ENCODE measurements at places on chromosomes 4 and X.

DNA sequence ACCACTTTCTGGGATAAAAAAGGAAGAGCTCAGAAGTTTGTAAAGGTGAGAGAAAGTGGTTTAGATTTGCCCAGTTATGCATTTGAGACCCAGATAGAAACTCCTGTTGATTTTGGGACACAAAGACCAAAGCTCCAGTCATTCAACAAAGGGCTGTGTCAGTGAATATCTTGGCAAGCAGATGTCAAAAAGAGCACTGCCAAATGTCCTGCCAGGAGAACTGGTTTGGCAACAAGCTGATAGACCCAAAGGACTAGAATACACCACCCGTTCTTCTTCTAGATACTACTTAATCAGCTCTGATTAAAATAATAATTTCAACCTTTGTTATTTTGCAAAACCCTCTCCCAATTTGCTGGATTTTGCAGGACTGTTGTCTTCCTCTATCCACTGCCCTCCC is 121.4 kb downstream of the NHS start:
- DNase-seq, result peak; percentile 43

DNA sequence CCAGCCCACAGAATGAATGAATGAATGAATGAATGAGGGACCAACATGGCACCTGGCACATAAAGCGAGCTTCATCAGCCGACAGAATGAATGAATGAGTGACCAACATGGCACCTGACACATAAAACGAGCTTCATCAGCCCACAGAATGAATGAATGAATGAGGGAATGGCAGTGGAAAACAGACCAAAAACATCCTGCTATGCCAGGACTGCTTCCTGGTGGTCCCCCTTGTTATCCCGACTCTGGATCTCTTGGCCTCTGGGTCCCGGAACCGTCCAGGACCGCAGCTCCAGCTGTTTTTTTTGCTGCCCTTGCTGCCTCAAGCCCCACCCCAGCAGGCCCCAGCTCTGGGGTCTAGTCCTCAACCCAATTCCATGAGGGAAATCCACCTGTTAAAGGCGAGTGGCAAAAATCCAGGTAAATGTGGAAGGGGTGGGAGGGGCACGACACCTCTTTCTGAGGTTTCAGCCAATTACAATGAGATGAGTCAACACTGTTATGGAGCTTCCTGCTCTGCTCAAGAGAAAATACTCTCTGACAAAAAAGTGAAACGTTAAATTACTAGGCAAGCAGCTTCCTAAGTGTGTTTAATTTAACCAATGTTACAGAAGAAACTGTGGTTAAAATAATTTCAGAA is 72.0 kb upstream of the MTNR1A start:
- no peak for DNase-seq

GRCh38 chr4:16021804-16022560 is 59.0 kb upstream of the FGFBP2 start:
- no peak for DNase-seq

- no peak for DNase-seq
Observed at GRCh38 chr4:1200425-1201035, 28.1 kb upstream of the SPON2 start.

GRCh38 chr4:124167602-124168001 is 544.9 kb downstream of the ANKRD50 start:
- DNase-seq, result no peak

DNA sequence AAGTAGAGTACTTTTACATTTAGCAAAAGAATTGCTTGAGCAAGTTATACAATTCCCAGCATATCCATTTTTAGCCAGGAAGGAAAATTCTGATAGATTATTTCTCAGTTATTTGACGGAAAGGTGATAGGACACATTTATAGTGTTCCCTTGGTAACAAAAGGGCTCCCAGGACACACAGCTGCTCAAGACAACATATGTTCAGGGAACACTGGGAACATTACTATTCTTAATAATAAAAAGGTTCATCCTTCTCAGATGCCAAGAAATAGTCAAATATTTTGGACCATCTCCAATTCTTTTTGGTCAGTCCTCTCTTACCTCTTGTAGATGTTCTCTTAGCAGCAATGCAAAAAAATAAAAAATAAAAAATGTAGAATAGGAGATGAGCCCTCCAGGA is 66.8 kb upstream of the SMAD1 start:
- no peak for DNase-seq

DNA sequence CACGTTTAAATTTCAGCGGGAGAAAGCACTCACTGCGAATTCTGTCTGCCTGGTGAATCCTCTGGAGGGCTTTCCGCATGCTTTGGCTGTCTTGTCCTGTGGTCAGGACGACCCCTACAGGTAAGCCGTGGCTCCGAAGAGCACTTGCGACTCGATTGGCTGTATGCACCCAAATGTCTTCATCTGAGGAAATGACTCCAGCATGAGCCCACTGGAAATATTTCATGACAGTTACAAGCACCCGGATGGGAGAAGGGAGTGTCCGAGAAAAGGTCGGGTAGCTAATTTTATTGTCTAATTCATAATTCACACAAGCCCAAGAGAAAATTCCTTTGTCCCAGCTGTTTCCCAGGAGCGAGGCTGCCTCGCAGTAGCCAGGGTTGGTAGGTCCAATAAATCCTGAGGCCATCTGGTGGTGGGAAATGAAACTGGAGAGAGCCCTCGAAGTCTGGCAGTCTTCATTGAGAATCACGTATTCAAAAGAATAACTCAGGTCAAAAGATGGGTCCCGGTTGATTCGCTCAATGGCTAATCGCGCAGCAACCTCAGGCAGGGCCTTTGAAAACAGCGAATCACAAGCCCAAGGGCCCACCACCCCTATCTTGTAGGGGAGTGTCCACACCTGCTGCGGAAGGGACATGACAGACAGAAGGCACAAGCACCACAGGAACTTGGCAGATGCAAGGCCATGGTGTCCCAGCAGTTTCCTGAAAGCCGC is 6.6 kb downstream of the GUCY2F start:
- DNase-seq, result peak; percentile 42

GRCh38 chr4:158299459-158300007 is 89.2 kb downstream of the TMEM144 start:
- no peak for DNase-seq

- no peak for DNase-seq
Observed at GRCh38 chr4:113636877-113637276, 124.7 kb downstream of the CAMK2D start.

GRCh38 chr4:164748375-164748774 is 5.6 kb upstream of the SMIM31 start:
- no peak for DNase-seq

DNA sequence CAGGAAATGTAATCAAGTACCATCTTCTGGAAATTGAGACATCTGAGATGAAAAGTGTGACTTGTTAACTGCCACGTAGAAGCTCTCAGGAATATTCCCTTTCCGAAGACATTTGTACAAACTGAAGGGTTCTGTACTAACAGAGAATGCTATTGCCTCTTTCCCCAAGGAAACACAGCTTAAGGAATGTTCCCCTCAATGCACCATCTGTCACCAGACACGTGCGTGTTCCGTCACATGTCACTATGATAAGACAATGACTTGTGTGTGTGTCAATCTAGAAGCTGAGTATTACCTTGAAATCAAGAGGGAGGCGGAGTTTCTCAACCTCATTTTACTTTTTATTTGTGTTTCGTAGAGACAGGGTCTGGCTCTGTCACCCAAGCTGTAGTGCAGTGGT is 58.1 kb downstream of the DHRSX start:
- no peak for DNase-seq

- DNase-seq, result no peak
Observed at GRCh38 chrX:148588649-148589310, 88.4 kb downstream of the AFF2 start.

Measured in thyroid gland (tissue), 4 donors.